Activated CD4-positive, alpha-beta T cell treated with anti-CD3 and anti-CD28 coated beads for 48 hours (primary cell): ENCODE measurements at places on chromosomes 2 and 18.

- peak; percentile 86 for DNase-seq
These were observed 73.4 kb downstream of the ACTR2 start for GRCh38 chr2:65300761-65301711.

DNA sequence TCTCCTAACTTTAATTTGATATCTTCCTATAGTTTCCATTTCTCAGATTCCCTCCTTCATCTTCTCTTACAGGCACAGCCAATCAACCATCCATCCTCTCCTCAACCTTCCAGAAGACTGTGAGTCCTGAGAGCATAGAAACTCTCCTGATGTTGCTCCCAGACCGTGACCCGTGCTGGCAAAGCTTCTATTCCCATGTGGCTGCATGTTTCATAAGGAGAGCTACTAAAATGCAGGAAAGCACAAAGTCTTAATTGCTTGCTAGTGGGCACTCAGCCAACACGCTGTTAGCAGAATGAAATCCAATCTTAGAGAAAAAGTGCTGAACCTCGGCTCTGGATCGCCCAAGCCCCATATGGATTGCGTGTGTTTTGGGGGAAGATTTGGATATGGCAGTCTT, 1244.7 kb upstream of the ZEB2 start:
- no peak for DNase-seq

- DNase-seq, result no peak
These were observed 47.2 kb downstream of the AGAP1 start for GRCh38 chr2:235541016-235541415.

- no peak for DNase-seq
These were observed 43.5 kb downstream of the TFCP2L1 start for GRCh38 chr2:121241466-121241865.

- no peak for DNase-seq
These were observed 131.4 kb upstream of the SLC1A4 start for GRCh38 chr2:64857581-64858471.

DNA sequence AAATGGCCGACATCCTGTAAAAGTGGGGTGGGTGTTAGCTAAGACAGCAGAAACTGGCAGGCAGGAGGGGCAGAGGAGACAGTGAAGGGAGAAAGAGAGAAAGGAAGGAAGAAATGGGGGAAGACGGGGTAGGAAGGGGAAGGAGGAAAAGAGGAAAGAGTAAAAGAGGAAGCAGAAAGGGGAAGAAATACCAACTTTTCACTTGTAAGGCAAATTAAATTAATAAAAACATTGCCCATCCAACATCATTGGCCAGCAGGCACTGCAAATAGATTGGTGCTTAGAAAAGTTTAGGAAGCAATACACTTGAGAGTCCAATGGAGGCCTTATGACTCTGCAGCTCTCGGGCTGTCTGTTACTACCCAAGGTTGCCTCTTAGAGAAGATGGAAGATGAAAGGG, 116.7 kb downstream of the TNS1 start:
- DNase-seq, result no peak

DNA sequence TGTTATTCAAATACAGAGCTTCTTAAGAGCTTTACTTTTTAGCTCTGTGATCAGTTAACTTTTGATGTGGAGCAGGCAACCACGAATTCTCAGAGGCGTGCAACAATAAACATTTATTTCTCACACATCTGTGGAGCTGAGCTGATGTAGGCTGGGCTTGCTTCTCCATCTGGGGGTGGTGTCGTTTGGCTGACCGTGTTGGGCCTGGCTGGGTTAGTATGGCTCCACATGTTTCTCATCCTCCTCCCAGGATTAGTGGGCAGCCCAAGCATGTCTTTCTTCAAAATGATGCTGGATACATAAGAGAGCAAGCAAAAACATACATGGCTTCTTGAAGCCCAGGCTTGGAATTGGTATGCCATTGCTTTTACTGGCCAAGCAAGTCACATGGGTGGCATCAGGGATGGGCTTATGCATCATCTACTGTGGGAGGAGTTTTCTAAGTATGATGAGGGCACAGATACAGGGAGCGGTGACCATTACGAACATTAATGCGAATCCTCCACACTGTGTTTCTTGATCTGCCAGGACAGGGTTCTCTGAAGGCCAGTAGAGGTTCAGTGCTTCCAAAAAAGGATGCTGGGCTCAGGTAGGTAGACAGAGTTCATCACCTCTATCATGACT, 157.0 kb upstream of the TNP1 start:
- DNase-seq, result no peak

DNA sequence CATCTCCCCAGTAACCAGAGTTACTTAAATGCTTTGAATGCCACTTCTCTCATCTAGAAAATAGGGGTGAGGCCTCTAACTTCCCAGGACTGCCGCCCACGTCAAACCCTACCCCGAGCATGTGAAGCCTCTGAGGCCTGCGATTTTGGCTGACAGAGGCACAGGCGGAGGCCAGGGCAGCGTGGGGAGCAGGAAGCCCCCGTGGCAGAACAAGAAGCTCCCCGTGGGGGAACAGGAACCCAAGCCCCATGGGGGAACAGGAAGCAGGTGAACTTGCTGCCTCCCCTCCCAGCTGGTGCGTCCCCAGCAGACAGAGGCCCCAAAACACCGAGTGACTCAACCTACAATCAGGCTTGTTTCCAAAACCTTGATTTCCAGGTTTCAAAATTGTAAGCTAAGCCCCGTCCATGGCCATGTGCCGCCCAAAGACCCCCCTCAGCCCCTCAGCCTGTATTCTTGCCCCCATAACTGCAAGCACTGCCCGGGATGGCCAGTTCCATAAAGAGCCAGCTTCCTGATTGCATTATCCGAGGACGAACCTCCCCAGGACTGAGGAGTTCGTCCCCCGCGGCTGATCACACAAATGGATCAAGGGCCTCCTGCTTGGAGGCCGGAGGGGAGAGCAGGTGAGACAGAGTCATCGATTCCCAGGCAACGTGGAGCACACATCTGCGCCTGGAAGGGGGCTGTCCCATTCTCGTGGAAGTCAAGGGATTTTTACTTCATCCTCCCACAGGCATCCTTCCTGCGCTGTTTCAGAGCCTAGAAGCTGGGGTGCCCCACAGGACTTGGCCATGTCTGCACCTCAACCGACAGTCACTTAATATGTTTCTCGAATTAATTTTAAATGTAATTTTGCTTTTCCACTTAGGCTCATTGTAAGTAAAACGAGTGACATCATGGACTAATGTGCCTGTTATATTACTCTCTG, 36.3 kb upstream of the CTDP1 start:
- no peak for DNase-seq

- no peak for DNase-seq
These were observed 3.8 kb upstream of the TMSB10 start for GRCh38 chr2:84901593-84902120.

DNA sequence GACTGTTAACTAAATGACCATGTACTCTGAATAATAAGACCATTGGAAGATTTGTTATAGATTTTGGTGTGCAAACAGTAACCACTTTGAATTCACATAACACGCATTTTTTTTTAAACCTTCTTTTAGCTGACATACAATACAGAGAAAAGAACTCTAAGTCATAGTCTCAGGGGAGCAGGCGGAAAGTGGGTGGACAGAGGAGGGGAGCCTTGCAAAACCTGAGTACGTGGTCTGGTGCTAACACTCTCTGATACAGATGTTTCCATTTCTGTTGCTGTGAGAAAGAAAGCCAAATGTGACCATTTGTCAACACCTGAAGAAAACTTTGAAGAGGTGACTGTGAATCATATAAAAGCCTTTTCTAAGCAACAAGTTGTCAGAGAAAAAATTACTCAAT, 151.8 kb upstream of the GCFC2 start:
- DNase-seq, result no peak

- DNase-seq, result no peak
These were observed 3.5 kb upstream of the FAM124B start for GRCh38 chr2:224405412-224405811.

DNA sequence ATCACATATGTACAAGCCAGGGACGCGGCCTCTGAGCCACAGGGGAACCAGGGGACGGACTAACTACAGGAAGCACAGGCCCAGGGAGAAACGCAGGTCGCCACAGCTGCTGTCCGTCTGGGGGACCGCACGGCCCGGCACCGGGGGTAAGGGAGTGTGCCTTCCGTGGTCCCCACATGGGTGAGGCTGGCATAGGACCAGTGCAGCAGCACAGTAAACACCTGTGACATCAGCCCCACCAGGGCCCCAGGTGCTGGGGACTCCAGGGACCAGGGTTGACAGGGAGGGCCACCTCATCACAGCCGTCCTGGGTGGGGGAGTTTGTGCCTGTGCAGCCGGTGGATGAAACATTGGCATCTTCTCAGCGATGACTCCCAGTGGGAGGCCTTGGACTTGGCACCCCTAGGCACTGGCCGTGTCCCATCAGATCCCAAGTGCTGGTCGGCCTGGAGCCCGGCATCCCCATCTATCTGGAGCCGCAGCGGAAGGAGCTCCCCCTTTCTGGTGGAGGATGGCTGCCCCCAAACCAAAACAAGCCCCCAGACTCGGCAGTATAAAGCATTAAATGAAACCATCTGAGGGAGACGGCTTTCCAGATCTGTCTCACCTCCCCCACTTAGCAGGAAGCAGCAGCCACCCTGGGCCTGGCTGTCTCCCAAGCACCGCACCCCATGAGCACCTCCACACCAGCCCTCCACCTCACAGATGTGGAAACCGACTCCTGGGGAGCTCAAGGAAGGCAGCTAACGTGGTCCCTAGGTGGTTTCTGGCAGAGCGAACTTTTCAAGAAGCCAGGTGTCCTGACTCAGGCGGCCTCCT, 22.5 kb downstream of the AQP12A start:
- DNase-seq, result no peak

DNA sequence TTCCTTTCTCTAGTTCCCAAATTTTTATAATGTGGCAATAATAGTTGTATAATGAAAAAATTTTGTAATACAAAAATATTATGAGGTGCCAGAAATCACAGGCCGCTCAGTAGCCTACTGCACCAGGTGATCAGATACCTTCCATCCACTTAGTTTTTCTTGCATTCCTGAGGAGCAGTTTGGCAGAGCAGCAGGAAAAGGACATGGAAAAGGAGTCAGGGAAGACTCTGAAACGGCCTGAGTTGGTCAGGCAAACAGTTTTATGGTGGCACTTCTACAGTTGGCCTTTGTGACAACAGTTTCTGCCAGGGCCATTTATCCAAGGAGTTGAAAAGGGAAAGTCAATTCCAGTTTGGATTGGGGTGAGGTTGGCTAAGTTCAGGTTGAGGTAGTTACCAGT, 165.4 kb upstream of the ALPP start:
- DNase-seq, result no peak

DNA sequence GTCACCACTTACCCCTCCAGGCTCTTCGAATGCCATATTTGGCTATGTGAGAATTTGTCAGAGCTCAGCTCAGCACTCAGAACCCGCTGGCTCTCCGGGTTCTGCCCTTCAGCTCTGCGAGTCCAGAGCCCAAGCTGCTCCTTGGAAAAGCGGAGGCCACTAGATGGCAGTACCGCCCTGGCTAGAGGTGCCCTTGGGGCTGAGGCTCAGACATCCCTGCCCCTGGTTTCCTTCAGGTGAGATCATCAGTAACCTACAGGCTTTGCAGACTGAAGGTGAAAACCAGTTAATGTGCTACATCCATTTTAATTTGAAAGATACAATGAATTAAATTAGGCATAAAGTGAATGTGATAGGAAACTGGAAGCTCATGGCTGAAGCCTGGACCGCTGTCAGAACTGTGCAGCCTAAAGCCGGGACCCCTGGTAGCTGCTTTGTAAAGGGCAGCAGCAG, 285.6 kb downstream of the AGAP1 start:
- DNase-seq, result peak; percentile 80

DNA sequence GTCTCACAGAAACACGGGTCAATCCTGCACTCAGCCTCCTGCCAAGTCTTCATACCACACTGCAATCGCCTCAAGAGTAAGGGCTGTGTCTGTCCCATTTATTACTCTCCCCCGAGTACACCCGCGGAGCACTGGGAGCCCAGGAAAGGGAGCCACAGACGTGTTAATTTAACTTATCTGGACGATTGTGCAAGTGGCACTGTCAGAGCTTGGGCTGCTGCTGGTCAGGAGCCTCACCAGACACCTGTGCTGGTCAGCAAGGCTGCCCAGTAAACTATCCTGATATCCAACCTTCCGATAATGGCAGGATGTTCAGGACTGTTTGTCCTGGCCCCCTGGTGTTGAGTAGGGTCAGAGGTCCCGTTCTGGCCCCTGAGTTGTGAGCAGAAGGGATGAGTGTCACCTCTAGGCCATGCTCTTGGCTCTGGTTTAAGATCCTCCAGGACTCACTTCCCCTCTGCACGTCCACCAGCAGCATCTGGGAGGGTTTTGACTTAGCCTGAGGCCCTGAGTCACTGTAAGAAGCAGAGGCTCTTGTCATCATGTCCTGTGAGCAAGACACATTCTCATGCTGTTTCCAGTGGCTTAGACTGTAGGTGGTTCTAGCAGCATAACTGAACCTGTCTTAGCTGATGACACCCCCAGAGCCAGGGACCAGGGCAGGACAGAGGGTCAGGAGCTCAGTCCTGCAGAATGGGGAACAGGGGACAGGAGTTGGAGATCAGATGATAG, 82.5 kb upstream of the ARL4C start:
- DNase-seq, result no peak

- DNase-seq, result no peak
These were observed 1003.5 kb downstream of the TSN start for GRCh38 chr2:122758967-122759366.

DNA sequence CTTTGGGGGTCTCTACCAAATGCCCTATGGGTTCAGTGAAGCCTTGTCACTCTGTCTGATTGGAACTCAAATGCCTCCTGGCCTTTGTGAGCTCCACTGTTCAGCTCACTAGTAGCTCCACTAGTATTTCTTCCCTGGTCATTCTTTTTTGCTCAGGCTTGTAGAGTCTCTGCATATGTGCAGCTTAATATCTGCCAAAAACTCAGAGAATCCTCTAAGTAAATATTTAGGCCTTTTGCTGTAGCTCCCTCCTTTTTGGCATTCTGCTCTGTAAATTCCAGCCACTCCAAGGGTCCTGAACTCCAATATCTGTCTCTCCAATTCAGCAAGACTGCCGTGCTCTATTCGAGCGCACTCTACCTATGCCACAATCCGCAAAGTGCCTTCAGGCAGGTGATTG, 146.5 kb downstream of the MAIP1 start:
- no peak for DNase-seq

GRCh38 chr18:60070631-60071030, 170.8 kb downstream of the PMAIP1 start:
- DNase-seq, result no peak

DNA sequence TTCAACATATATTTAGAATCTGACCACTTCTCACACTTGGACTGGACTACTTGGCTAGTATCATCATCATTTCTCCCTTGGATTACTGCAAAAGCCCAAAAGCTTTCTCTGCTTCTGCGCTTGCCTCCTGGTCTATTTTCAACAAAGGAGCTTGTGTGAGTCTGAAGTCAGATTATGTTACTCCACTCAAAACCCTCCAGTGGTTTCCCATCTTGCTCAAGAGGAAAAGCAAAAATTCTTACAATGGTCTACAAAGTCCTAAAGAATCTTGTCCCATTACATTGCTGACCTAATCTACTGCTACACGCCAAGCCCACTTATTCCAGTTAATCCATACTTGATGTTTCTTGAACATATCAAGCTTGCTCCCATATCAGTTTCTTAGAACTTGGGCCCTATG, 9.6 kb downstream of the PREPL start:
- no peak for DNase-seq

GRCh38 chr2:8021921-8022320, 659.9 kb upstream of the ID2 start:
- no peak for DNase-seq
